NCI-H1092 treated with DMSO at 0.1 percent for 48 hours (cell line): ENCODE measurements at places on chromosomes 6 and 20.

DNA sequence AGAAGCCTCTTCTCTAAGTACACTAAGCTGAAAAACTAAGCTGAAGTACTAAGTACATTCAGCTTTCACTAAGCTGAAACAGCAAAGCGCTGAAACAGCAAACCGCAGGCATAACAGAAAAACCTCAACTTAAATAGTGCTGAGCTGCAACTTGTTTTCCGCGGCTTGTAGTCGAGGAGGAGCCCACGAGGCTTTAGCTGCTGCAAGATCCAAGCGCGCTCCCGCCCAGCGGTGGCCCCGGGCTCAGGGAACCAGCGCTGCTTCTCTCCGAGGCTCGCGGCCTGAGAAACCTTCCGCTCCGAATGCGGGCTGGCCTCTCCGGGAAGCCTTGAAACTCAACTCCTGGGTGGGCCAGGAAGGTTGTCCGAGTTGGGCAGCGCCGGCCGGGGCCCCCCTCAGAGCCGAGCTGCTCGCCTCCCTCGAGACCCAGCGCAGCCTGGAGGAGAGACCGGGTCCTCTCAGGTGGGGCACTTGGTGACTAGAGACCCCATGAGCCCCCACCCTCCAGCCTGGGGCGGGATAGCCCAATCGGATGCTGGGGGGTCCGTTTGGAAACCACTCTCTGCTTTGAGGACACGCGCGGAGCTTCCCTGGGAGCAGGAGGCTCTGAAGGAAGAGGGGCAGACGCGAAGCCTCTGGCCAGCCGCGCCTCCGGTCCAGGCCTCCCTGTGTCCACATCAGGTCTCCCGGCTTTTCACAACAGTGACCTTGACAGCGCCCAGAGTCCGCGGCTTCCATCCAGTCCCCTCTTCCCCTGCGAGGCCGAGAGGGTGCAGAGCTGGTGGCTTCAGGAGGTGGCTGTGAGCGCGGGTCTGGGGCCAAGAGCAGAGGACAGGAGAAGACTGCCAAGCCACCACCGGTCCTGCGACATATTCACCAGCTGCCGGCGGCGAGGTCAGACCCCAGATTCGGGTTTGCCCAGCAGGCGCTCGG, 38.1 kb upstream of the HLA-E start:
- no peak for DNase-seq

DNA sequence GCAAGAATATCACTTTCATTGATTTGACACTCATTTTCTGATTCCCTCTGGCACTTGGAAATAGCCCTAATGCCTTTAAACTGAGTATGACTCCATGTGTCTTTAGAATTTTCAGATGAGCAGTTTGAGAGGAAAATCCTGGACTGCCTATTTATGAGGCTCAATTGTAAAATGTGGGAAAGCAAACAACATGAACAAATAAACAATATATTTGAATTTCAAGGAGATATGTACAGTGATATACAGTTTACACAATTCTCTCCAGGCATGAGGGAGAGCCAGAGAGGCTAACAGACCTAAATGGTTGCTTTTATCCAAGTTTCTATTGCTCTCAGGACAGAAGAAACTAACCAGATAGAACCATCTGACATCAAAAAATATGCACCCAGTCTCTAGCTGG, 748.2 kb upstream of the NRSN1 start:
- no peak for DNase-seq

DNA sequence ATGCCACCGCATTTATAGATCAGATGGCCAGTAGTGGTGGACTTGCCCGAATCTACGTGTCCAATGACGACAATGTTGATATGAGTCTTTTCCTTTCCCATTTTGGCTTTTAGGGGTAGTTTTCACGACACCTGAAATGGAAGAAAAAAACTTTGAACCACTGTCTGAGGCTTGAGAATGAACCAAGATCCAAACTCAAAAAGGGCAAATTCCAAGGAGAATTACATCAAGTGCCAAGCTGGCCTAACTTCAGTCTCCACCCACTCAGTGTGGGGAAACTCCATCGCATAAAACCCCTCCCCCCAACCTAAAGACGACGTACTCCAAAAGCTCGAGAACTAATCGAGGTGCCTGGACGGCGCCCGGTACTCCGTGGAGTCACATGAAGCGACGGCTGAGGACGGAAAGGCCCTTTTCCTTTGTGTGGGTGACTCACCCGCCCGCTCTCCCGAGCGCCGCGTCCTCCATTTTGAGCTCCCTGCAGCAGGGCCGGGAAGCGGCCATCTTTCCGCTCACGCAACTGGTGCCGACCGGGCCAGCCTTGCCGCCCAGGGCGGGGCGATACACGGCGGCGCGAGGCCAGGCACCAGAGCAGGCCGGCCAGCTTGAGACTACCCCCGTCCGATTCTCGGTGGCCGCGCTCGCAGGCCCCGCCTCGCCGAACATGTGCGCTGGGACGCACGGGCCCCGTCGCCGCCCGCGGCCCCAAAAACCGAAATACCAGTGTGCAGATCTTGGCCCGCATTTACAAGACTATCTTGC, 725 bp downstream of the EEF1A1 start:
- peak; percentile 19 for DNase-seq

DNA sequence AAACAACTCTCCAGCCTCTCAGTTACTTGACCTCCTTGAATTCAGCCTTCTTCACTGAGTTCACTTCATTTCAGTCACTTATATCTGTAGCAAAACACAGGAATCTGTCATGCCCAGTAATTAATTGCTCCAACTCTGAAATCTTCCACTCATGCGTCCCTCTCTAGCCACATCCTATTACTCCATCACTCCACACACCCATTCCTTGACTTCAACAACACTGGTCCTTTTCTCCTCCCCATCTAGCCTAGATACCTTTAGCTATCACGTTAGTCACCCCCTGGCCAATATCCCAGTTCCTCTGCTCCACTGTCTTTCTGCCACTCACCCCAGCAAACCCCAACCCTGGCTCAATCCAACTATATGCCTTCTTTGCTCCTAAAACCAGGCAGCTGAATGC, 7.7 kb downstream of the ZHX3 start:
- no peak for DNase-seq

DNA sequence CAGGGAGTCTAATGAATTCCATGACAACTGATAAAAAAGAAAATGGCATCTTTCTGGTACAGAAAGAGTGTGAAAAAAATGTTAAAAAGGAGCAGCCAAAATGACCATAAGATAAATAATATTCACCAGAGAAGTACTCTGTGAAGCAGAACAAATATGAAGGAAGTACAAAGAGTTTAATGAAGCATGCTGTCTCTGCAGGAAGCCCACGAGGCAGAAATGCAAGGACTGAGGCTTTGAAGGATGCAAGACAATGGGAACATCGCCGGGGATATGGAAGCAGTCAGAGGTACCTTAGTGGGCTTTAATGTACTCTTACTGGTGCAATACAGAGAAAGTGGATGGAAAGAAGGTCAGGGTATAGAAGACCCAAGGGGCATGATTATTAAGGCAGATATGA, 50.7 kb downstream of the NOX3 start:
- DNase-seq, result no peak

DNA sequence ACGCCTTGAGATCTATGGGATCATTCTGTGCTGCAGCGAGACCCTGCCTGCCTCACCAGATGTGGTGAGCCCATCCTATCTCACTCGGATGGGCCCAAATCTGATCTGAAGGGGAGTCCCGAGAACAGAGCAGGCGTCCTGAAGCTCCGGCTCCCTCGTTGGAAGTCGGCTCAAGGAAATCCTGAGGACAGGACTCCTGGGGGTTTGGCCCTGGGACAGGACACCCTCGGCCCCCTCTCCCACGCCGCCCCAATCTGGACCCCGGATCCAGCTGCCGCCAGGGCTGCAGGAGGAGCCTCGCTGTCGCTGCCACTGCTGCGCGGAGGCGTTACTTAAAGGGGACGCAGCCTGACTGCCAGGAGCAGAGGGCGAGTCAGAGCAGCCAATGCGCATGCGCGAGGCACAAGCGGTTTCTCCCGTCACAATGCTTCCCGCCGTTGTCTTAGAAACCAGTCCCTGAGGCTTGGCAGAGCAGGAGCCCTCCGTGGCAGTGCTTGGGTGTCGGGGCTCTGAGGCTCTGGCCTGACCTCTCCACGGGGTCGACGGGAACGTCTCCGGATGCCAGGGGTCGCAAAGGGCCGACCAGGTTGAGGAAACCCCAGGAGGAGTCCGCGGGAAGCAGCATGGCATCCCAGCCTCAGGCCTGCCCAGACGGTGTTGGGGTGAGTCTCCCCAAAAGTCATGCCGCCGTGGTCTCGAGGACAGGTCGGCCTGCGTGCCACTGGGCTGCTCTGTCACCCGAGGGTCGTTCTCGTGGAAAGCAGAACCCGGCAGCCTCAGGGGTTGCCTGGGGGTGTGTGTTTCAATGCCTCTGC, 1567.8 kb upstream of the DEFB115 start:
- DNase-seq, result peak; percentile 6

DNA sequence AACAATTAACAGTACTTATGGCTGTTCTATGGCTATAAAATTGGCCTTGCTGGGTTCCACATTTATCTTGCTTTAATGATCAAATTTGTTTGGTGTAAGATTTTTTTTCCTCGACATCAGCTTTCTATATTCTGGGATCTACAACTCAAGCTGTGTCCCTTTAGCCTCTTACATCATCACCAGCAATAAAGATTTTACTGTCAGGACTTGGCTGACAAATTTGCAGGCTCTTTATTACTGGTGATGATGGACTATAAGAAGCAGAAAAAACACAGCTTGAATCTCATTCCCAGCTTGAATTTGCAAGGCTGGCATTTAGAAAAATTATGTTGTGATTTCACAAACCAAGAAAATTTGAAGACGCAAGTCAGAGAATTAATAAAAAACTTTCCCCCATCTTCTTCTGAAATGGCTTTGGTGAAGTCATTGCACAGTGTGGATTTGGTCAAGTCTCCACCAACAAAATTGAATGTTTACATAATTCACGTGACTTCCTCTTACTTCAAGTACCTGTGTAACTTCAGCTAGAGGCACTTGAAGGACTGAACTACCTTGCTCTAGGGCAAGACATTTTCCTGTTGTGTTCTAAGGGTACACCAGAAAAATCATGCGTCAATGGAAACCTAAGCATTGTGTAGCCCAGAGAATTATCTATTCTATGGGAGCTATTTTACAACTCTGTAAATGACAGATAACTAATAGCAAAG, 175.0 kb downstream of the CBLN4 start:
- no peak for DNase-seq

DNA sequence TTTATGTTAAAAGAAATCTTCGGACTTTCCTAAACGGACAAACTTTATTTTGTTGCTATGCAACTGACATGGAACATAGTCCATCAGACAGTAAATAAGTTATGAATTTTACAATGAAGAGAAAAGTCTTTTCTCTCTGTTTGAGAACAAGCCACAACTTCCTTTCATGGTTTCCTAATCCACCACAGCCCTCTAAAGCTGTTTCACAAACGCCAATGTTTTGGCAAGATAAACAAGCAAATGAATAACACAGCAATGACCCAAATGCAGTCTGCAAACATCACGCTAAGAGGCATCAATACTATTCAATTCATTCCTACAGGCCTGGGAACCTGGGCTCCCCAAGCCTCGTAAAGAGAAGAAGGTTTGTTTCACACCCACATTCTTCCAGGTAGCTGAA, 60.4 kb downstream of the HAO1 start:
- DNase-seq, result no peak

DNA sequence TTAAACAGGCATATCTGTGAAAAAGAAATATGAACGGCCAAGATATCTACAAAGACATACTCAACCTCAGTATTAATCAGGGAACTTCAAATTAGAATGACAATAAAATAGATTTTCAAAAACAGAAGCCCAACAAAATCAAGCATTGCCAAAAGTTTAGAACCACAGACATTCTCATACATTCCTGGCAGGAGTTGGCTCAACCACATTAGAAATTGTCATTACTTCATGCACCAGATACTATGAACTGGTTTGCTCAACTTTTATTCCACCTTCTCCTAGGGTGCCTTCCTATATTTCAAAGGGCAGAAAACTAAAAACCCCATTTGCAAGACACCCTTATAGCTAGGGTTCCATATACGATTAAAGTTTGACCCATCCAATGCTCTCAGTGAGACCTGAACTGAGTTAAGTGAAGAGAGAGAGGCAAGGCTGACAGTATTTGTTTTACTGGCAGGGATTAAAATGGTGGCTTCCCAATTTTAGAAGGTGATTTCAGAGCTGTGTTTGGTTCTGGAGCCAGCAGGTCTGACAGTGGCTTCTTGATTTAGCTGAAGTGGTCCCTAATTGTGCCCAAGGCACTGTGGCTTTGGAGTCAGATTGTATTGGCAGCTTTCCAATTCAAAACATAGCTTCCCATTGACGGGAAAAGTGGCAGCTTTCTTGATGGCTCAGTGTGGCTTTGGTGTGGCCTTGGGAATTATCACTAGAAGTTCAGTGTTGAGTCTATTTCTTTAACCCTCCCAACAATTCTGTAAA, 77.1 kb upstream of the CDYL start:
- peak; percentile 3 for DNase-seq

DNA sequence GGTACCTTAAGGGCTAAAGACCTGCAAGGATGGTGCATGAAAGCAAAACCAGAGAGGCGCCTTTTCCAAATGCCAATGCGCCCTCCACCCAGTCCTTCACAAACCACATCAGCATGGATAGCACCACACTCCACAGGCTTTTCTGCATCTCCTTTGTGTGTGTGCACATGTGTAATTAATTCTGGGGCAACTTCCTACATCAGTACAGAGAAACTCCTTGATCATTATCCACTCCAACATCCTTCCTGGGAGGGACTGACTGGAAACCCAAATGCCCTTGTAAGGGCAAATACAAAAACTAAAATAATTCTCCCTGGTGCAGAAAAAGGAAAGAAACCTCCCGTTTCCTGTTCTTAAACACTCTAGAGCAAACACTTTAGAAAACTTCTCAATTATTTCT, 10.8 kb downstream of the SLC52A3 start:
- DNase-seq, result no peak

- DNase-seq, result no peak
These were observed 148.5 kb upstream of the TAB2 start for GRCh38 chr6:149168968-149169367.

- DNase-seq, result no peak
These were observed 1.6 kb downstream of the UTRN start for GRCh38 chr6:144286503-144287393.

DNA sequence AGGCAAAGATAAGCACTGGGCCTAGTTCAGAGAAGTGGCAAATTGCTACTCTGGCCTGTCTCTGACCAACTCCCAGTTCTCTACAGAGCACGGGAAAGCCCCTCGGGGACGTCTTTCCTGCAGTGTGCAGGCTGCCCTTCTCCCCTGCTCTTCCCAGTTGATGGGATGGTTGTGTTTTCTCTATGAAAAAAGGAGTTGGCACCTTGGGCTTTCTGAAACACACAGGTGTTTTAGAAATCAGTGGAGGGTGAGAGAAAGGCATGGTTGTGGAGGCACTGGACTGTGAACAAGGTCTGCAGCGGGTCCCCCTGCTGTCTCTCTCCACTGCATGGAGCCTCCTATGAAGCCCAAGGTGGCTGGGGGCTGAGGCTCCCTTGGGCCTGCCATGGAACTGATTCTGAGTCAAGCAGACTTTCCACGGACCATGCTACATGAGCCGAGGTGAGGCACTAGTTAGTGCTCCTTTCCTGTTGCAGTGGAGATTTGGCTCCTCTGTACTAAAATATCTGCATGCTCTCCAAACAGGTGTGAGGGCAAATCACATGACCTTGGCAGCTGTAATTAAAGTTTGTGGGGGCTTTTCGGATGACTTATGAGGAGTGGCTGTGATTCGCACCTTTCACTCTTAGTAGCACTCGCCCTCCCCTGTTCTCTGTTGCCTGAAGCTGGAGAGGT, 16.3 kb downstream of the GTSF1L start:
- no peak for DNase-seq
